ENCODE measurements at places on chromosomes 13 and 19.
A peak's percentile ranks its signal among the peaks of the same experiment; 100 is the strongest.

DNA sequence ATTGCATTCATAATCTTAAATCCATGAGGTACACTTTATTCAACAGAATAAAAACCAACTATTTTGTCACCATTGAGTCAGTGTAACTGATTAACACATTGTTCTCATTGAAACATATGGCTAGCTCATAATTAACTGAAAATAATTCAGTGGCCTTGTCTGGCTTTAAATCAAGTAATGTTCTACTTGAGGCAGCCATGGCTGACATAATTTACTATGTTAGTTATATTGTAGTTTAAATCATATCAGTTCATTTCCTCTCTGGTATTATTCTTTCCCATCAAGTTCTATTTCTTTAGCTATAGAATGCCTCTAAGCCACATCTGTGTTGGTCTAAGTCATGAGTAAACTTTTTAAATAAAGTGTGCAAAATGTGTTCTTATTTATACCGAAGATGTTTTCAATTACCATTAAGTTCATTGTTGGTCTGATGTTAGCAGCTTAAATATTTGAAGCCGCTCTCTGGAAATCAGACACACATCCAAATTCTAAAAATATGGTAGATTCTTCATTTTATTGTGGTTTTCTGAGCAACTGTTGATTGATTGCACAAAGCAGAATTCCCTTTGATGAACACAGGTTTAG is 393.7 kb downstream of the GPC6 start:
- DNase-seq = no peak

DNA sequence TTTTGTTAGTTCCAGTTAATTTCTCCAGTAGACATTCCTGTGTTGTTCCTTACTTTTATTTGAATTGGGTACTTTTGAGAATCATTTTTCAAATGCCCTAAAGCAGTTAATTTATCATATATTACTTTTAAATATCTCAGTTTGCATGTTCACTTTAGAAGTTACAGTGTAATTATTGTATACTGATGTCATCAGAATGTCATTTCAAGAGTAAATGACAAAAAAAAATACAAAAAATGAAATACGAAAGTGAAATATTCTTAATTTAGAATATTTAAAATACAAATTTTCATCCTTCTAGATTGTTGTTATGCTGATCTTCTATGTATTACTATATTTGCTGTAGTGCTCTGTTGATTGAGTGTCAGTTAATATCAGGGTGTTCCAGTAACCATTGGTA is 114.2 kb downstream of the PAN3 start:
- no peak for DNase-seq

- DNase-seq = no peak
Observed at GRCh38 chr13:37995092-37995491, 125.5 kb upstream of the TRPC4 start.

DNA sequence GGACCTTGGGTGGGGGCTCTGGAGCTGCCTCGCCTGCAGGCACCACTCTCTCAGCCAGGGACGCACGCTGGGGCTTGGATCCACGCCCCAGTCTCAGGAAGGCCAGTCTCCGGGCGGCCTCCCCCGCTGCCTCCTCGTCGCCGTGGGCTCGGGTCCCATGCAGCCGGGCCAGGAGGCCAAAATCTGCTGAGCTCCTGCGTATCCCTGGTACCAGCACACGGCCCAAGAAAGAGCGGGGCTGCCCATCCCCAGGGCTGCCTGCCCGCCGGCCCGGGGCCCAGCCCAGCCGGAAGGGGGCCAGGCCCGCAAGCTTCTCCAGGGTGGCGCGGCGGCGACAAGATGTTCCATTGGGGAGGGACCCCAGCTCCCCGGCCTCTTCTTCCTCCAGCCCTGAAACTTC is 6.7 kb downstream of the EXOC3L2 start:
- DNase-seq = no peak

DNA sequence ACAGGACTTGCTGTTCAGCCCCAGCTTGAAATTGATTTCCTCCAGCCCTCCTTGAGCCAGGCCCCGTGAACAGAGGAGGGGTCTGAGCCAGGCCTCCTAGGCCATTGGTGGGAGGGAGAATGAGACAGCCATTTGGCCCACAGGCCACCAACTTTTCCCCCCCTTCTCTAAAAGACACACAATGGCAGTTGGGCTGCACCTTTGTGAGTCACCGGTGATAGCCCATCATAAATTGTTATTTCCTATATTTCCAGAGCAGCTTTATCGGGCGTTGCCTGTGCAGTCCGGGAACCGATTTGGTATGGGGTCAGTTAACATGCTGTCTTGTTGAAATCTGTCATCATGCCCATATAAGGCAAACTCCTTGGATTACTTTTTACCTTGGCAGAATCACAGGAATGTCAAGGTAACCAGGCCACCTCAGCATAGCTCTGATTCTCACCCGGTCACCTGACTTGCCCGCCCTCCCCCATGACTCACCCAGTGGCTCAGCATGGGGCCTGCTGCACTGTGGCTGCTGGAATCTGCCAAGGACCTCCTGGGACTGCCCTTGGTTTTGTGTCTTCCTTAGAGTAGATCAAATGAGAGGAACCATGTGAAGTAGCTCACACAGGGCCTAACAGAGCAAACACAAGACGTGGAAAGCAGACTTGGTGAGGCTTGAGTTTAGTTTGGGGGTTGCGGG is 36.1 kb downstream of the ACTN4 start:
- peak; percentile 70 for DNase-seq

DNA sequence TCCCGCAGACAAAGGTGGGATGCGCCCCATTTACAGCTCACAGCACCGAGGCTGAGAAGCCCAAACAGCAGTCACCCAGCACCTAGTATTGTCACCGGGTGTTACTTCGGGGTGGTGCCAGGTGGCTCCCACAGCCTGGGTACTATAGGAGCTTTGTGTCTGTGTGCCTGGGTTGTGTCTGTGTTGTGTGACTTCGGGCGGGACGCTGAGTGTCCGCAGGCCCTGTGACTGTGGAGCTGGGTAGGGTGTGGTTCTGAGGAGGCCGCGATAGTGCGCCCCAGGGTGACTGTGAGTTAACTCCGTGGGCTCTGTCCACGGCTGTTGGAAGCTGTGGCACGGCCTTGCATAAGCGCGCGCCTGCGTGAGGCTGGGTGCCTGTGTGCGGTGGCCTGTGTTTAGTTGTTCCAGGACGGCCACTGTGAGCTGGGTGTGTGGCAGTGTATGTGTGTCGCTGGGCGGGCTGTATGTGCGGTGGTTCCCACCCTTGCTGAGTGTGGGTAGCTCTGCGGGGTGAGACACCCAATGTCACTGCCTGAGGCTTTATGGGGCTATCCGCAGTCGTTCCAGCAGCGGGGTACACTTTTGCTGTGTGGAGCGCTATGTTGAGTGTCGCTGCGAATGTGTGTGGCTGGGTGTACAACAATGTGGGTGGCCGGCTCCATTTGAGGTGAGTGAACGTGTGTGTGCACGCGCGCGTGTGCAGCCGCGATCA is 559 bp upstream of the SSBP4 start:
- DNase-seq = peak; percentile 70

- DNase-seq = no peak
Observed at GRCh38 chr13:50588491-50589130, 254.9 kb downstream of the DLEU7 start.

DNA sequence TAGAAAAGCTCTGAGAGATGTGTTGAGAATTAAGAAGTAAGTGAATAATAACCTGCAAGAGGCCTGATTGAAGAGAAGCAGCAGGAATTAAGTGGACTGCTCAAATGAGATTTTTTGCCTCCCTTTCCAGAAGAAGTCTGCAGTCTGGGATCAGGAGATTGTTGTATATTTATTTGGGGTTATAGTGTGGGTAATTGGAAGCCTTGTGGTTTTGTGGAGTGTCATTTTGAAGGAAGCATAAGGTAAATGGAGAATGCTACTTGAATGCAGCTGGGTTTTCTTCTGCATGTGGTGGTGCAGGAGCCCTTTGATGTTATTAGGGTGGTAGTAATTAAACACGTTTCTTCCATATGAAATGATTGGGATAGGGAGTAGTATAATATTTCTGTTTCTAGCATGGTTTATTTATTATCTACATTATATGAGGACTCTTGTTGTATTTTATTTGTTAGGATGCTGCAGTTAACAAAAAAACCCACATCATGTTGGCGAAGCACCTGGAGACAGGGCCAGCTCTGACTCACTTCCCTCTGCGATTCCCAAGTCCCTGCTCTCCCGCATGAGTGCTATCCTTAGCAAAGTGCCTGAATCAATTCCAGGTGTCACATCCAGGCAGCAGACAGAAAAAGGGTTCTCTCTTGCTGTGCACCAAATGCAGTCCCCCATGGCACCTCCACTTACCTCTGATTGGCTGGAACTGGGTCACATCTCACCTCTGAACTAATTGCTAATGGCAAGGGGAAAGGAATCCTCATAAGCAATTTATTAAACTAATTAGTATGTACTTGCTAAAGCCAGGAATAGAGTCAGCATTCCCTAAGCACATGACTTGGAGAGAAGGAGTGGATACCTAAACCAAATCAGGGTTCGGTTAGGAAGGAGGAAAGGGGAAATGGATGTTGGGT is 54.8 kb downstream of the DGKH start:
- no peak for DNase-seq

DNA sequence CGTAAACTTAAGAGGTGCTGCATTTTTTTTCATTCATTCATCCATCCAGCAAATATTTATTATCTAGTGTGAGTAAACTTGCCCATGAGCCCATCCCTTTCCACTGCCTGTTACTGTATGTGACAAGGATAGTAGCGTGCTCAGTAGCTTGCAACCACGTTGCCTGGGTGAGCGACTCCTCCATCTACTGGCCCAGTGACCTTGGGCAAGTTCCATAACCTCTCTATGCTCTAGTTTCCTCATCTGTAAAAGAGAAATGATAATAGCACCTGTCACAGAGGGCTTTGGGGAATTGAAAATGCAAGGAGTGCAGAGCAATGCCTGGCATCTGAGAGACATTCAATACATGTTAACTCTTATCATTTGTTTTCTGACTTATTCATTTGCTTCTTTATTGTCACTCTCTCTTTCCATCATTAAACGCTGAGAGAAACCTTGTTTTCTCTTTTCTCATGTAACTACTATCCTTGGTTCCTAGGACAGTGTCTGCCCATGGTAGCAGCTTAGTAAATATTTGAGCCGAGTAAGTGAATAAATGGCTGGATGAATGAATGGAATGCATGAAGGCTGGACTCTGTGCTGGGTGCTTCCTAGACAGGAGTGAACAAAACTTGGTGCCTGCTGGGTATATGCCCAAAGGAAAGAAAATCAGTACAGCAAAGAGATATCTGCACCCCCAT is 19.9 kb downstream of the LRCH1 start:
- no peak for DNase-seq

DNA sequence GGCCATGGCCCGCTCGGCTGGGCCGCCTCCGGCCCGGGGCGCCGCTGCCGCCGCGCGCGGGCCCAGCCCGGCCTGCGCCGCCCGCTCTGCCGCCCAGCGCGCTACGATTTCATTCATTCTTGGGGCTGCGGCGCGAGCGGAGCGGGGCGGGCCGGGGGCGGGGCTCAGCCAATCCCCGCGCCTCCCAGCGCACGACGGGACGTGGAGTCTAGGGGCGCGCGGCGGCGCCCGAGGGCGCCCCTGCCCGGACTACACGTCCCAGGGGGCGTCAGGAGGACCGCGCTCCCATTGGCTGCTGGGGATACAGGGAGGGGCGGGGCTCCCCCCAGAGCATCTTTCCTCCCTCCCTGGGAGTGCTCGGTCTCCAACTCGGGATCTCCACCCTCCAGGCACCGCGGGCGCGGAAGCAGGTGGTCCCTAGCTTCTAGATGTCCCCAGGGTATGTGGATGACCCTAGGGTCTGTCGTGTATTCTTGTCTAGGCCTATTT is 5.6 kb upstream of the DPF1 start:
- DNase-seq = peak; percentile 71

GRCh38 chr19:45045671-45046353 is 7.0 kb downstream of the CLASRP start:
- no peak for DNase-seq

DNA sequence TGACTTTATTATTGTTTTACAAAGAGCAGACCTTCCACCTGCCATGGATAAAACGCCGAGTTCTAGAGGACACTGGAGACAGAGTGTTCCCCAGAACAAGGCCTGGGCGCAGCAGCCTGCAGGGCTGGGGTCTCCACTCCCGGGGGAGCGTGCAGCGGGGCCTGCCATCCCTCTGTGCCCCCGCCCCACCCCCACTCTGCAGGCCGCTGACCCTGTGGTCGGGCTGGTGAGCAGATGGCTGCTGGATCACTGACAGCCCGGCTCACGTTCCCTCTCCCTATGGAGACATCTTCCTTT is 8.6 kb upstream of the PTBP1 start:
- no peak for DNase-seq

- peak; percentile 70 for DNase-seq
Observed at GRCh38 chr19:53057904-53058580, 13.5 kb downstream of the ERVV-2 start.

DNA sequence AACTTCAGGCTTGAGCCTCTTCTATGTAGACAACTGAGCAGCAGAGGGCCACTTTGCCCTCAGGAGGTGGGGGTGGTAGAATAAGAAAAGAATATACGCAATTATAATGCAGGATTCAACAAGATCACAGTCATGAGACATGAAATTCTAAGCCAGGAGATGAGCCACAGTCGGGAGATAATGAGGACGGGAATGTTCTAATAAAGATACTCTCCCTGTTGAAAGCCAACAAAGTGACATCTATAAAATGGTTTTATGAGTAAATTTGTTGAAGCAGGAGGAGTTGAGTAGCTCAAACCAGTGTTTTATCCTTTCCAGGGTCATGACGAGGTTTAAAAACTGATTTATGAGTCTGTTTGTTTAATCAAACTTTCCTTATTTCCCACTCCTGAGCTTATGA is 152.0 kb upstream of the SERP2 start:
- no peak for DNase-seq

GRCh38 chr19:31671411-31672035 is 322.3 kb upstream of the TSHZ3 start:
- DNase-seq = no peak

GRCh38 chr19:28372576-28373247 is 840.2 kb downstream of the UQCRFS1 start:
- no peak for DNase-seq

GRCh38 chr13:93758575-93758974 is 532.0 kb downstream of the GPC6 start:
- DNase-seq = no peak

DNA sequence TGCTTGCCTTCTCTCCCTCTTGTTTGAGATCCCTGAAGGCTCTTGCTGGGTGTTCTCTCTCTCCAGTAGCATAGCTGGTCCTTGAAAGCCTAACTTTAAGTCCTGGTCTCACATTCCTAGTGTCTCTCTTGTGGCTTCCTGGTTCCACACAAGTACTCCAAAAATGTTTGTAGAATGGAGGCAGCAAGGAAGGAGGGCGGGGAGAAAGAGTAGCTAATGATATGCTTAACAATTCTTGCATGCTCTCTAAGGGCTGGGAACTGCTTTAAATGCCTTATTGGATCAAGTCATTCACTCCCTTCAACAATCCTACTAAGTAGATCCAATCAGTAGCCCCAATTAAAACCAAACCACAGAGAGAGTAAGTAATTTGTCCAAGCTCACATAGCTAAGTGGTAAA is 357.3 kb downstream of the KLF5 start:
- no peak for DNase-seq
